NCI-H510A treated with DMSO at 0.1 percent for 48 hours (cell line): ENCODE measurements at places on chromosomes 3 and 15.

DNA sequence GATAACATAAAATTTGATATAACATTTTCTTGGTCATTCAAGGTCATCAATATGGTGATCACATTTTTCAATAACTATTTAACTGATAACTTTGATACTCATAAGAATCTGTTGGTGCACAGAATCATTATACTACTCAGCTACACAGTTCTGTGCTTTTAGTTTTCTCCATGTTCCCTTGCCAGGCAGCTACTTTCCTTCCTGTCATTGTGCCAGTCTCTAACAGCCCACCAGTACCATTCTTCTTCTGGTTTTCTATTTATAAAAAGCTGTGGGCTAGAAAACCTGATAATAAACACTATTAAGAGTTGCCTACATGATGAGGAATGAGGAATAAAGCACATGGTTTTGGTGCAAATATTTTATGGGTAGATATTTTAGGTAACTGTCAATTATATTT is 77.6 kb downstream of the C3orf80 start:
- DNase-seq: no peak

- no peak for DNase-seq
Observed at GRCh38 chr3:157136647-157137387, 23.1 kb downstream of the CCNL1 start.

DNA sequence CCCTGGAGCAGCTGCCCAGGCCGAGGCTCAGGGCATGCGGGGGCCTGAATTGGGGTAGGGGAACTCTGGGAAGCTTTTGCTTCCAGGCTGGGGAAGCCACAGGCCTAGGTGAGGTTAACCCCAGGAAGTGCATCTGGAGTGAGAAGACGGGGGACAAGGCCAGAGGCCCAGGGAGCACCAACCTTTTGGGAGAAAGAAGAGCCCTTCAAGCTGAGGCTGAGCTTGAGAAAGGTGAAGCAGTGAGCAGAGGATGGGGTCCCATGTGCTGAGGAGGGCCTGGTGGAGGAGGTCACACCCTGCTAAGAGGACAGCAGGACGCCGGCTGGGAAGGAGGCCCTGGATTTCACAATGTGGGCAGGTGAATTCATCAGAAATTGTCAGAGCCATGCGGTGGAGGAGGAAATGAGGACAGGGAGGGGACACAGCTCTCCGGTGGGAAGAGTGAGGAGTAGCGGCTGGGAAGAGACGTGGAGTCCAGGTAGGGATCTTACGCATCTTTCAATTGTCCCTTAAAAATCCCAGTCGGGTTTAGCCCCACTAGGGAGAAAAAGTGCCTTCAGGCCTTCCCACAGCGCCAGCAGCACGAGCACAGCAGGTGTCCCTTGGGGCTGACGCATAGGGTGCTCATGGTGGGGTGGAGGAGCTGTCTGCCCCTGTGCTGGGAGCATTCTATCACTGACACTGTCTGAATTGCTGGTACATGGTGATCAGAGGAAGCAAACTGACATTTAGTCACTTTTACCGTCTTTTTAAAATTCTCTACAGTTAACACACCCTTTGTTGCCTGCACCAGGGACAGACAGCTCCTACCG is 50.9 kb downstream of the HCN4 start:
- peak; percentile 4 for DNase-seq

GRCh38 chr3:65890328-65890727 is 148.4 kb downstream of the MAGI1 start:
- DNase-seq: no peak

DNA sequence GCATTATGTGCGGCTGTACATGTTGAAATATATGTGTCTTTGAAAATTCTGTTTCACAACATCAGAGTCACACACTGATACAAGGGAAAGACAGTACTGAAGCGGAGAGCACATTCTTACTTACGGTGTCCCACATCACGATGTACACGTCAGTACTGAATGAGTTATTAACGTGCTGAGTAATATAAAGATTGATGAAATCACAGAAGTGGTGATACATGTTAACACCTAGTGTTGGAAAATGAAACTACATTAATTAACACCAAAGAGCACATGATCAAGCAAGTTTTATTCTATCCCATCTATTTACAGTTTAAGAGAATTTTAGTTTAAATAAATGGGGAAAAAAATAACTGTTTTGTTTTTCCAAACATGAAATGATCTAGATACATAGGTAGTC is 15.6 kb downstream of the EOGT start:
- no peak for DNase-seq
